ENCODE measurements at places on chromosomes 11 and 22. TPM values are rescaled to one million over a fixed set of nuclear protein-coding genes. Genes with fewer than 3 reads are reported as not detected.

SEZ6L gene
- 0.09 TPM for total RNA-seq

FJX1 gene
- 5.8 TPM for total RNA-seq

PLEKHA7 gene
- 9.0 TPM for total RNA-seq

NPAS4 gene
- 2.6 TPM for total RNA-seq

FGF3 gene
- not detected for total RNA-seq

BATF2 gene
- total RNA-seq = 1.8 TPM

INS gene
- total RNA-seq = not detected

PANX2 gene
- total RNA-seq = 0.19 TPM

OR52H1 gene
- 0.51 TPM for total RNA-seq

DDX6 gene
- 104 TPM for total RNA-seq

SCGB1D1 gene
- not detected for total RNA-seq

PRDM10 gene
- total RNA-seq = 5.0 TPM

CNGA4 gene
- not detected for total RNA-seq

TRPC6 gene
- total RNA-seq = 2.7 TPM

SOX6 gene
- 8.1 TPM for total RNA-seq

All from posterior vena cava (tissue), 2 donors.